ENCODE measurements at places on chromosomes 2 and 18.

DNA sequence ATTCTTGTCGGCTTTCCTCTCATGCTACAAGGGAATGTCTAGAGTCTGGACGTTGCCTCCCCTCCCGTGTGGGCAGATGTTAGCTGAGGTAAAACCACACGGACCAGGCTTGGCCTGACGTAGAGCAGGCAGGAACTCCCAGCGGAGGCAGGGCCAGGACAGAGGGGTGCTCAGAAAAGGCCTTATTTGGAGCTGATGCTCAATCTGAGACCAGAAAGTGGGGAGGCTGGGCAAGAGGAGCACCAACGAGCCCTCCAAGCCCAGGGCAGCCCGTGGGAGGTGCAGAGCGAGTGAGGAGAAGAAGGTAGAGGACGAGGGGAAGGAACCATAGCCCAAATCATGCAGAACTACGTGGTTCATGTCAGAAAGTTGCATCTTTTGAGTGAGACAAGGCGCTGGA is 9.0 kb downstream of the TEX51 start:
- no peak for DNase-seq

DNA sequence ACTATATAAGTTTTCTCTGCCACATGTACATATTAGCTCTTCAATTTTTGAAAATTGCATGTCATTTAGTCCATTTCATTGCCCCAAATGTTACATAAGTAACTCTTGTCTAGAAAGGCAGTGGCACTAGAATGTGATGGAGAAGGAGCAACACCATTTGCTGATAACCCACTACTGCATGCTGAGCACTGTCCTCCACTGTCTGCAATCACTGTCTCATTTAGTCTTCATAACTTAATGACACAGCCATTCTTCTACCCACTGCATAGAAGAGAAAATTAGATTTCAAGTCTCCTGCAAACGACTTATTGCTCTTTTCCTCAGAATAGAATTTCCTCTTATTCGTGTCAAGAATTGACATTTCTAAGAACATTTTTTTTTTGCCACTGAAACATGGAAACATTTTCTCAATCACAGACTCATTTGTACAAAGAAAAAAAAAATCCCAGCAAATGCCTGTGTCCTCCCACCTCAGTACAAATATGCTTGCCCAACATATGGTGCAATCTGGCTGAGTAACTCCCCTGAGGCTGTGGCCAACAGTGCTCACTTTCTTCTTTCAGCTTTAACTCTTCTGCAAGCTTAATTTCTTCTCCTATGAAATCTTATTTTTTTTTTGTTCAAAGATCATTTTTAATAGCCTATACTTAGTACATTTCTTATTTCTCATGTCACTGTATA is 768.6 kb upstream of the HS6ST1 start:
- no peak for DNase-seq

- no peak for DNase-seq
These were observed 15.8 kb downstream of the PTPN18 start for GRCh38 chr2:130371723-130372054.

GRCh38 chr2:172081221-172082022 is 3.9 kb upstream of the DLX1 start:
- DNase-seq = no peak

GRCh38 chr2:12479065-12479601 is 237.6 kb upstream of the TRIB2 start:
- DNase-seq = no peak

DNA sequence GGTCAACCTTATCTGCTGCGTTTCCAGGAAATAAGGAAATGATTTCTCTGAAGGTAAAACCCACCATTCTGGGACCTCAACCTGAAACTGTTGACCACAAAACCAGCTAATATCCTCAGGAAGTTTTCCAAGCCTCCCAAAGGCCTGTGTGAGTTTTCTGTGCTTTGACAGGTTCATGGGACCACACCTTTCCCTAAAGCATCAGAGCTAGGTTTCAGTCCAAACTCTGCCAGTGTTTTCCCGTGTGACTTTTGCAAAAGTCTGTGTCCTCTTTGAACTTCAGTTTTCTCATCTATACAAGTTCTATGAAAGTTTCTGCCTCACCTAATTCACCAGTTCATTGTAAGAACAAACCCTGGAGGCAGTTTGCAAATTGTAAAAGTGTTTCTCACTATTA is 39.8 kb downstream of the VSNL1 start:
- DNase-seq = no peak

GRCh38 chr2:9002637-9003365 is 683 bp downstream of the MBOAT2 start:
- no peak for DNase-seq

DNA sequence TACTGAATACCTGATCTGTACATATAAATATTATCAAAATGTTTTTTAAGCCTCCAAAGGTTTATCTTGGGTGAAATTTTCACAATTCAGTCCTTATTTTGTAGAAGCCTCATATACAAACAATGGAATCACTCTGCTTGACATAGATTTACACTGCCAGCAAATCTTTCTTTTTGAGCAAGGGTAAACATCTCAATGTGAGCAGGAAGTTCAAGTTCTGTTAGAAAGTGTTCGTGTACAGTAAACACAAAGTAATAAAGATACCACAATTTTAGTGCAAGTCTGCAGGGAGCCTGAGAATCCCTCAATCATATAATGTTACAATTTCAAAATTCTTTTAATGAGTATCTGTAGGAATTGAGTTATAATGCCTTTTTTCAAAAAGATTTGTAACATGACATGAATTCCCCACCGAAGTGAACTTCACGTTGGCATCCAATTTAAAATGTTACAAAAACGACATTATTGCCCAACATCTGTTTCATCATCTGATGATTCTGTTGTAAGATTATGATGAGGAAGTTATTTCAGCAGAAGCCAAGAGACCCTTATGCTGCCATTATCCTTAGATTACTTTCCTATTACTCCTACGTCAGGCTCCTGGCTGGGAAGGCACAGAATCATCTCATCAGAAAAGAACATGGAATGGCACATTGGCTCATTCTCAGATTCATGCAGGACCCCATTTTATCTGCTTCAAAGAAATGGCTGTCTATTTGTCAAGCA is 283.9 kb upstream of the ACVR2A start:
- DNase-seq = no peak

DNA sequence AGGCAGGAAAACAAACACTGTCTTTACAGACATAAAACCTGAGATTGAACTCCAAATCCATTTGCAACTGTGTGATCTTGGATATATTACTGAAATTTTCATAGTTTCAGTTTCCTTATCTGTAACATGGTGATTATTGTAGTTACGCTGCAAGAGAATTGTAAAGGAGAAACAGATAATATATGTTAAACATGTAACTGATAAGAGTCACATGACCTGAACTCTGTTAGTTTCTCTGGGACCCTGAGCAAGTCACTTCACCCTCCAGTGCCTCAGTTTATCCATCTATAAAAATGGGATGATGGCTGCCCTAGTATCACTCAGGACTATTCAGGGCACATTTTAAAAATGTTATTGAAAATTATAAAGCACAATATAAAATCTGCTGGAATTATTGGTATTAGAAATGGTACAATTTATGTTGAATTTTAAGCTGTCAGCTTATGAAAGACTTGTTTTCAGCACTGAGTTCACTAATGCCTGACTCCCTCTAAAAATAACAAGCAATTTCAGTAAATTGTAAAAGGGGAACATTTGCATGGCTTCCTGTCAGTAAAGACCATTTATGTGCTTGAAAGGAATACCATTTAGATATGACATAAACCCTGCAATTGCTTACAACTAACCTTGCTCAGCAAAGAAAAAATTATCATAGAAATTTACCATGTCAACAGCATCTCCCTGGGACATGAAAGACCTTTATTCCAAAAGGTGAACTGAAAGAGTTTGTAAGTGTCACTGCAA is 393.5 kb downstream of the RAD51AP2 start:
- DNase-seq = no peak

DNA sequence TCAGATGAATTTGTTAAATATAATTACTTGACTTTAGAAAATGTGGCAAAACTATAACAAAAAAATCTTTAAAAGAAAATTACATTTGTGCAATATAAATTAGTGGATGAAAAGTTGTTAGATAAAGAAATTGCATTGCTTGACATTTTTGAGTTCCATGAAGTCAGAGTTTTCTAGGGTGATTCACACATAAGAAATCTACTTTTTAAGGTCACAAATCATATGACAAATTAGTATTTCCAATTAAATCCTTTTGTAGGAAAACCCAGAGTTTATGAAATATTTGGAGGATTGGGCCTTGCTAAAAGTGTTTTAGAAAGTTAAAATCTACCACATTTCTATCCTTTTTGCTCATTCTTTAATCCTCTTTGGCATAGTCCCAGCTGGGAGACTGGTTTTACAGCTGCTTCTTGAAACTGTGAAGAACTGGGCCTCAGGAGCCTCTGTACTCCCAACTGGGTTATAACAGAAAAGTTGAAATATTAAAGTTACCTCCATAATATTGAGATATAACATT is 289.2 kb downstream of the LRRTM4 start:
- no peak for DNase-seq

DNA sequence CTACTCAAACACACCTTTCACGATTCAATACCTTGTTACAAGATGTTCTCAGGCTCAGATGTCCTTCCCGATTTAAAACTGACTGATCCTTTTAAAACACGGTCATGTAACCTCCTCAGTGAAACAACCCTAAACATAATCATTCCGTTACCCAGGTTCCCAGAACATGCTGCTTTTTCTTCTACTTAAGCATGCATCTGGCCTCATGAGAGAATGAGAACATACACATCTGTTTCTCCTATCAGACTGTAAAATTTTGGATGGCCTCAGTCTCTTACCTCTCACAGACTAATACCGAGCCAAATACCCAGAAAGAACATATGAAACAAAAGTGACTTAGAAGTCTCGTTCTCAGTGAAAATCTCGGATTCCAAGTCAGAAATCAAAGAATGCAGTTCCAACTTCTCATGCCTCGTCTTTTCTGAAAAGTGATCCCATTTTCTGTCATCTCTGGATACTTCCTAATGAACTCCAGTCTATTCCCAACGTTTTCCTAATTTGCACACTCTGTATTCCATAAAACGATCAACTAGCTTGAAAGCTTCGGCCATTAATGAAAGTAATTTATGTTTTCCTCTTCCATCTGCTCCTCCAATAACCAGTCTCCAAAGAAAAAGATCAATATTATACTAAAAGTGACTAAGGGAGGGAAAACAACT is 919 bp downstream of the SF3B1 start:
- no peak for DNase-seq

DNA sequence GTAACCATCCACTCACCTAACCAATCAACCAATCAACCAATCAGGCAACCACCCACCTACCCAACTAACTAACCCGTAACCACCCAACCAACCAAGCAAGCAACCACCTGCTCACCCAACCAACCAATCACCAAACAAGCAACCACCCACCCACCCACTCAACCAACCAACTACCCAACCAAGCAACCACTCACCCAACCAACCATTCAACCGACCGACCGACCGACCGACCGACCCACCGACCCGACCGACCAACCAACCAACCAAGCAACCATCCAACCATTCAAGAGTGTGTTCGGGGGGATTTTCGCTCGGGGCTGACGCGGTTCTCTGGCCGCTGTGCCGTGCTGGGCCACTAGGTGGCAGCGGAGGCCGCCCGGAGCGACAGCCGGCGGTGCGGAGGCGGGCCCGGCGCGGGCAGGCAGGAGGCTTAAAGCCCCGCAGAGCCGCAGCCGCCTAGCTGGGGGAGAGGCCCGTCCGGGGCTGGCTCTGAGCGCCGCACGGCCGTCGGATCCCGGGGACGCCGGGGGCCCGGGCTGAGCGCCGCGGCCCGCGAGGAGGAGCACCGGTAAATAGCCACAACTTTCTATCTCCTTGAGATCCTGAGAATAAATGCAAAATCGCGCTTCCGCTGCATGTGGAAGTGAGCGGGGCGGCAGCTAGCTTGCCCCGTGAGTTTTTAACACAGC is at the start of gene MC5R:
Gene MC5R, plus strand, starts transcription at position 443 of the 689 bp plus-strand sequence. CDS start 1,617 bp downstream, outside the sequence.
- DNase-seq = peak; percentile 63

DNA sequence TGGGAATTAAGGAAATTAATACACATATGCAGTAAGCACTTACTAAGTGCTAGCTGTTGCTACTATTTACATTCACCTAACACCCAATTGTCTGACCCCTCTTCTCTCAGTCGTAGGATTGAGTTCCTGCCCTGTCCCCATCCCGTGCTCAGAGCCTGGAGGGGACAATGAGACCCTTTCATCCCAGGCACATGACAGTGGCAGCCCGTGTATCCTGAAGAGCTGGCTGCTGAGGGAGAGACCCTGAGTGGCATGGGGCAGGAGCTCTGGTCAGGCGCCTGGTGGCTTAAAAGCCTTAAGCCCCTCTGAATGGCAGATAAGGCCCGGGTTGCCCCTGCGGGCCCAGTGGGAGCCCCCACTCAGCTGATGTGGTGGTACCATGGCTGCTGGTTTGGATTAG is 99.0 kb downstream of the DYSF start:
- no peak for DNase-seq

DNA sequence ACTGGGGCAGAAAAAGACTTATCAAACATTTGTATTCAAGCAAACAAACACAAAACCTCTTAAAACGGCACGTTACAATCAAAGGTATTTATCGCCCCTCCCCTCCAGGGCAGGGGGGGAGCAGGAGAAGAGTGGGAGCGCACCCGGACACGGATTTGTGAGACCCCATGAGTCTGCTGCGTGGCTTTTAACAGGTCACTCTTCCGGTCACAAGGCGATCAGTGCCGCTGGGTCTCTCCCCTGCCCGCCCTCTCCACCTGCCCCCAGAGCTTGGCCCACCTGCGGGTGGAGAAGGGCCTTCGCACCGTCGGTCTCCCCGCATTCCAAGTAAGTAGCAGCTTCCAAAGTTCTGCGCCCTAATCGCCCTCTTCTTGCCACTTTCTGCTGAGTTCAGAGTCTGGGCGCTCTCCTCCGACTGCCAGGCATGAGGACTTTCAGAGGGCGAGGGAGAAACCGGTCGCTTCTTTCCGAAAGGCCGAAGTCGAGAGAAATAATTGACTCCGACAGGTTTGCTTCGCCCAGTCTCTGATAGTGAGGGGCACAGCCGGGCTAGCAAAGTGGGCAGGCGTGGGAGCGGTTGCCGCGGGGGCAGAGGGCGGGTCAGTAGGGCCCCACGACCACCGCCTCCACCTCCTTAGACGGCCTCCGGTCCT is 800 bp downstream of the RPRM start:
- DNase-seq = no peak

GRCh38 chr2:149218497-149218896 is 111.9 kb upstream of the LYPD6 start:
- no peak for DNase-seq

- DNase-seq = no peak
These were observed 1552.3 kb upstream of the SLC39A10 start for GRCh38 chr2:194104687-194105086.

DNA sequence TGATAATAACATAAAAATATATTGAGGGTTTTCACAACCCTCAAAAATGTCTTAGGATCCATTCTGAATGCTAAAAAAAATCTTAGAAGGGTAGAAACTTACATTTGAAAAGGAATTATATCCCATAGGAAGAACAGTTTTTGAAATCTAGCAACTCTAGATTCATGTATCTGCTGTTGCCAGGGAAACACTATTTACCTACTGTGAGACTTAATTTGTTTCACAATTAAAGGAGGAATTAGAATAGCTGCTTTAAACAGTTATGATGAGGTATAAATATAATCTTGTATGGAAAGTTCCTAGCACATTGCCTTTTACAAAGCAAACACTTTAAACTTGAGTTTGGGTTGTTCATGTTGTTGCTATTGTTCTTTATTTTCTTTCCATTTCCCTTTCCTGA is 988.2 kb downstream of the SUCLG1 start:
- no peak for DNase-seq
